ENCODE measurements at places on chromosomes 1 and 21. TPM values are rescaled to one million over a fixed set of nuclear protein-coding genes. Genes with fewer than 3 reads are reported as not detected.

Gene CLCA4
- polyA plus RNA-seq, result 0.04 TPM

- no peak overlapping the region for H3K27ac ChIP-seq
- peaks cover 30% of the 10 kb centered on the region for H3K4me1 ChIP-seq
- DNase-seq, result no peak
- H3K27me3 ChIP-seq, result no peaks in the 10 kb centered on the region
- no peaks in the 10 kb centered on the region for H3K36me3 ChIP-seq
- H3K4me3 ChIP-seq, result no peak overlapping the region
These were observed 70.1 kb upstream of the NRIP1 start for GRCh38 chr21:15134701-15135470.

DNA sequence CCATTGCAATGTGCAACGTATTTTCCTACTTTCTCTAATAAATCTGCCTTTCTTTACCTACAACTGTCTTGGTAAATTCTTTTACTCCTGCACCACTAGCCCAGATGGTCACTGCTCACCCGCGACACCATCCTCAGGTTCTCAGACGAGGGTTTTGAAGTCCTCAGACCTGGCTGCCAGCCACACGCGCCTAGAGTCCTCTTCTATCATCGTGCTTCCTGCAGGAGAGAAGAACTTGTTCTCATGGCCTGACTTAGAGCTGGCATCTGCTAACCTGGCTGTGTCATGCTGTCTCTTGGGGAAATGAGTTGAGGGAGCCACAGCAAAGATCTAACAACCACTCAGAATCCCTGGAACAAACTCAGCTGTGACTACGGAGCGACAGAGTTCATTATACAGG is 30.3 kb upstream of the PGBD5 start:
- H3K27me3 ChIP-seq, result no peaks in the 10 kb centered on the region
- DNase-seq, result no peak
- no peaks in the 10 kb centered on the region for H3K4me1 ChIP-seq
- H3K27ac ChIP-seq, result no peak overlapping the region
- H3K4me3 ChIP-seq, result no peak overlapping the region

GRCh38 chr1:90989302-90989701 is 32.5 kb downstream of the ZNF644 start:
- no peak overlapping the region for H3K4me3 ChIP-seq
- H3K4me1 ChIP-seq, result peaks cover 27% of the 10 kb centered on the region
- no peak overlapping the region for H3K27ac ChIP-seq
- no peaks in the 10 kb centered on the region for H3K36me3 ChIP-seq

- H3K27me3 ChIP-seq, result no peaks in the 10 kb centered on the region
- peaks cover 4% of the 10 kb centered on the region for H3K4me1 ChIP-seq
- H3K36me3 ChIP-seq, result no peaks in the 10 kb centered on the region
- no peak for DNase-seq
- H3K4me3 ChIP-seq, result no peak overlapping the region
These were observed 14.0 kb downstream of the IFI16 start for GRCh38 chr1:159023723-159024122.

GRCh38 chr1:206429421-206429820 is 40.9 kb upstream of the IKBKE start:
- H3K27me3 ChIP-seq, result no peaks in the 10 kb centered on the region
- no peaks in the 10 kb centered on the region for H3K36me3 ChIP-seq
- H3K4me3 ChIP-seq, result no peak overlapping the region

DNA sequence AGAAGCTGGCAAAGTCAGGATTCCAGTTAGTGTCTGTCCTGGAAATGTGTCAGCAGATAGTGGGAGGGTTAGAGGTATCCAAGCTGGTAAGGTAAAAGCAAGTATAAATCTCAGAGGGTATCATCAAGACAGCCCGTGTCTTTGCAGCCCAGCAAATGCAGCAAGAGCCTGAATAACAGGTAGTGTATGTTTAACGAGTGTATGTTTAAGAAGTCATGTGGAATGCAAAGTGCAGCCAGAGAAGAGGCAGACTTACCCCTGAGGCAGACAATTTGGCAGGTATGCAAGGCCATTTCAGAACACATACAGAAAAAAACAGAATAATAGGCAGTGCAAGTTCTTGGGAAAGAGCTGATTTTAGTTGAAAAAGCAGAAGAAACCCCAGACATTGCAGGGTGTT is 411.0 kb upstream of the NEGR1 start:
- H3K4me3 ChIP-seq, result no peak overlapping the region
- H3K27me3 ChIP-seq, result no peaks in the 10 kb centered on the region
- no peak for DNase-seq
- no peak overlapping the region for H3K27ac ChIP-seq
- H3K4me1 ChIP-seq, result no peaks in the 10 kb centered on the region
